Activated CD4-positive, alpha-beta T cell treated with anti-CD3 and anti-CD28 coated beads, Interleukin-2, amount 10 ng/mL, durations not matched to agents 7 days and 5 days (primary cell): ENCODE measurements at places on chromosomes 7 and 10. TPM values are rescaled to one million over a fixed set of nuclear protein-coding genes. Genes with fewer than 3 reads are reported as not detected.

- no peak for DNase-seq
Measured at GRCh38 chr7:135717693-135718092, 10.3 kb downstream of the SLC13A4 start.

ANXA11 gene
- total RNA-seq, result 280 TPM

- no peak for DNase-seq
Measured at GRCh38 chr10:82922755-82923154, 1047.8 kb downstream of the NRG3 start.

GRCh38 chr7:27740449-27741086 lies 606 bp downstream of the TAX1BP1 start:
- peak; percentile 88 for DNase-seq

GRCh38 chr7:24652251-24652939 lies 79.1 kb downstream of the PALS2 start:
- DNase-seq, result no peak

DNA sequence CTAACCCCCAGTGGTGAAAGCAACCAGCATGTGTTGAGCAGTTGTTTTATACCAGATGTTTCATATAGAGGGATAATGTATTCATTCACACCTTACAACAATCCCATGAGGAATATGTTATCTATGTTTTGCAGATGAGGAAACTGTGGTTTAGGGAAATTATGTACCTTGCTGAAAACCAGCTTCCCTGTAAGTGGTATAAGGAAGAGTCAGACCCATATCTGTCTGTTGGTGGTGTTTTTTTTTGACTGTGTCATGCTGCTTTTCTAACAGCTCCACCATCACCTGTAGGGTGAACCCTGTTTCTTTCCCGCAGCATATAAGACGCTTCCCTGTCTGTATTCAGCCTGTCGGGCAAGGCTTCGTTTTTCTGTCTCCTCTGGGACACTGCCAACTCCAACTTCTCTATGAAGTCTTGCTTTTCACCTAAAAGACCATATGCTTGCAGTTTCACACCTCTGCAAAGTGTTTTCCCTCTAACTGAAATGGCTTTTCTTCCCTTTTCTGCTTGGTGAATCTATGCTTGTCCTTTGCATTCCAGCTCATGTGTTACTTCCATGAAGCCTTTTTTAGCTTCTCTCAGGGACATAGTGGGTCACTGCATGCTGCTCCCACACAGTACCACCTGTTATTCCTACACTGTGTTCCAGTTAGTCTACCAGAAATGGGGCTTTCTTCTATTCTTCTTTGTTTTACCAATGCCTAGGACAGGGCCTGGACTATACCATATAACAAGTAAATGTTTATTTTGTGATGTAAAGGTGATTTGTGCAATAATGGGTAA lies 92.8 kb downstream of the ST7 start:
- no peak for DNase-seq

- DNase-seq, result no peak
Measured at GRCh38 chr10:9992661-9993060, 1025.0 kb upstream of the CELF2 start.

DNA sequence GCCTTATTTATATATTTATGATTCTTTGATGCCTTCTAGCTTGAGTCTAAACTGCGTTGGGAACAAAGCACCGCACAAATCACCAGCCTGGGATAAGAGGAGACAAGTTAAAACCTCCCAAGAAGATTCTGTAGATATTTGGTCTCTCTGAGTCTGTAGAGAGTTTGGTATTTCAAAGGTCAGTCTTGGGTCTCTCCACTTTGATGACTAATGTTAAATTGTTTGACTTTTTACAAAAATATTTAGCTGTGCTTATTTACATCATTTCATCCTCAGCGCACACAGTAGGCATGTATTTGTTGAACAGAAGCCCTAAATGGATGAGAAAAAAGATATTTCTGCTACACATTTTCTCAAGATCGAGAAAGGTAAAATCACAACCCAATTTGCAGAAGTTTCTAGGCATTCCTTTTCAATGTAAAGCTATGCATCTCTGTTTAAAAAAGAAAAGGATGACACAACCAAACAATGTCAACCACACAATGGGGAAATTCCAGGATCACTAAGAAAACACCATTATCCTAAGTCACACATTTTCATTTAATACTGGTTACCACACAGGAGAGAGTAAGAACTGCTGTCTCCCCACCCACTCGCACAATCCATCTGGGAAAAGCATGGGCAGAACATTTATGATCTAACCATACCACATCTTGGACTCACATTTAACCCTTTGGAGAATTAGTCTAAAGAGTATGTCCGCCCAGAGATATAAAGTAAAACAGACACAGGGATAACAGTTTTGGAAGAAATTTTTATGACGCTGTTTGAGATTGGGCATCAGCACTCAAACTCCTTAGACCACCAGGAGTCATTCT lies 4.4 kb downstream of the CDK6 start:
- no peak for DNase-seq

DNA sequence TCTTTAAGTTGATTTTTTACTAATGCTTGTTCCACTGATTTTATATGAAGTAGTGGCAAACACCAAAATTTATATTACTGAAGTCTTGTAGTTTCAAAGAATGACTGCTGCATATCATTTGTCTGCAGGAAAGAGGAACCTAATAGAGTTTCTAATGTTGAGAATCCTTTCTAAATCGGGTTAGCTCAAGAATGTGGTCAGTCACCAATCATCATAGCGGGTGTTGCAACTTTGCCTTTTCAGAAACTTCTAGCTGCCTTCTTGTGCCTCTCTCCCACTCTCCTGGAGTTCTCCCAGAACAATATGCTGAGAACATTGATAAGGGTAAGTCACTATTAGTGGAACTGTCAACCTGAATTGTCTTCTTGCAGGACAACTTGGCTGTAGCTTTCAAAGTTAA lies 524.8 kb upstream of the SORCS1 start:
- DNase-seq, result no peak

DNA sequence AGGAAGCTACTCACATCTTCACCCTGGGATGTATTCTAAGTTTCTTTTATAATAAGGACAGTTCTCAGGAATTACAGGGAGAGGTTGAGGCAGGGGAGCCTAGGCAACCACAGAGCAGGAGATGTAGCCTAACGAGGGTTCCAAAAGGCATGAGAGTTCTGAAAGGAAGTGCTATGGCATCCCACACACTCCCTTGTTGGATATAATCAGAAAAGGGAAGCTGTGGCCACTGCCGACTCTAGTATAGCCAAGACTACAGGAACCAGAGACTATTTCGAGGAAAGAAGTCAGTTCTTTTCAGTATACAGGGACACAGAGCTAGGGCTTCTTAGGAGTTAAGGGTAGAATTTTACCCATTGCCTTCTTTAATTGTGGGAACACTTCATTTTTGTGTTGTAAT lies 11.0 kb downstream of the PRR15 start:
- no peak for DNase-seq

- peak; percentile 15 for DNase-seq
Measured at GRCh38 chr10:12509016-12509793, 159.9 kb downstream of the CAMK1D start.

GRCh38 chr7:101856473-101857357 lies 39.3 kb downstream of the CUX1 start:
- DNase-seq, result peak; percentile 83

NPTX2 gene
- not detected for total RNA-seq

DNA sequence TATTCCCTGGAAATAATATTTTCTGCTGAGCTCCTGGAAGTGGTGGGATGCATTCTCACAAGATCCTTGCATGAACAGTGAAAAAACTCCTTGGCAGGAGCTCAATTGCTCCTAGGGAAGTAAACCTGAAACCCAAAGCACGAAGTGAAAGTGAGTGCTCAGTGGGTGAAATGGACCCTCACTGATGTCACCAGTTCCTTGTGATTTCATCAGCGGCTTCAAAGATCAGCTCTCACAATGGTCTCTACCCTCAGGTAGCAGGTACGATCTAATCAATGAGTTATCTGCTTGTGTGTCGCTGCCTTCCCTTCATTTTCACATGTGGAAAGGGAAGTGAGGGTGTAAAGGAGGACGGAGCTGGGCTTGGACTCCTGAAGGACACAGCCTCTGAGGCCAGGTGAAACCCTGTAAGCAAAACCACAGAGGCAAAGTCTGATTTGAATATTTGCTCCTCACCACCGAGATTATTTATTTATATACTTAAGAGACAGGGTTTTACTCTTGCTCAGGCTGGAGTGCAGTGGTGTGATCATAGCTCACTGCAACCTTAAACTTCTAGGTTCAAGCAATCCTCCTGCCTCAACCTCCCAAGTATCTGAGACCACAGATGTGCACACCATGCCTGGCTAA lies 255.4 kb upstream of the LYZL1 start:
- DNase-seq, result no peak

DNA sequence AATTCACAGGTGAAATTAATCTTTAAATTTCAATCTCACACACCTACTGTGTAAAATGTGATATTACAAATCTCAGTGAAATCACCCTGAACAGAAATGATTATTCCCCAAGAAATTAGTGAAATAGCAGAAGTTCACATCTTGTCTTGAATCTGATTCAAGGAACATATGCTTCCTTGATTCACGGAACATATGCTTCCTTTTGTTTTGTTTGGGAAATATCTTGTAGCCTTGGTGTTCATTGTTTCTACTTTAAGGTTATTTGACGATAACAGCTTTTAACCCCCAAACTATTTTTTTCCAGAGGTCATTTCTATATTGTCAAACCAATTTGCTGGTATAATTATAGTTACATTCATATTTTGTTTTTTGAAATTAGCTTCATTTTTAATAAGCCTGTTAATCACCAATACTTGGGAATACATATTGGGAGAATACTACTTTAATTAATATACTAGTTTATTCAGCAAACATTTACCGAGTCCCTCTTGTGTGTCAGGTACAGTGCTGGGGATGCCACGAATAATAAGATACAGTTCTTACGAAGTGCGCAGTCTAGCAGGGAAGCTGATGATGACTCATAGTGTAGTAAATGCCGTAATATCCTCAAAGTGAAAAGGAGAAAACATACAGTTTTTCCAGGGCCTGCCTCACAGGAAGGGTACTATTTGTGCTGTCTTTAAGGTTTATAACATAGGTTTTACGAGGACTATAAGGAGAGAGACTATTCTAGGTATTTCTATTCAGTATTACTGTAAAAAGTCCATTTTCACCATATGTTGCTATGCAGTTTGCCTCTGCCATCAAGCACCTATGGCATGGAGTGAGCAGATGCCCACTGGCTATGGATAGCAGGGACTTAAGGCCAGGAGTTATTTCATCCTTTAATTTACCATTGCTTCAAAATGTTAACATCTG lies 32.5 kb downstream of the PRKAR2B start:
- DNase-seq, result no peak

DNA sequence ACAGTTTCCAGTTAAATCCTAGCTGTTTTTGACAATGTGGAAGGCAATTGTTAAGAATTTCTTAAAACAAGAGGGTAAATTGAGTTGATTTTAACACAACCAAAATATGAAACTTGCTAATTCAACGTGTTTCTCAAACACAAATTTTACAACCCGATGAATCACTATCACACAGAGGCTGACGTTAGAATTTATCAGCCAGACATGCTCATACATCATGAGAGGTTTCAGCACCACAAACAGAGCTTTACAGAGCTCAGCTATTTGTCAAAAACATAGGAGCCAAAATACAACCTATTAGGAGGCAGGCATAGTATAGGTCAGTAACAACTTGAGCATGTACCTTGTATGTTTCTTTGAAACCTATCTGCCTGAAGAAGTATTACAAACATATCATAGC lies 36.1 kb downstream of the LRRN3 start:
- no peak for DNase-seq

PNLIPRP2 gene
- total RNA-seq, result not detected

DNA sequence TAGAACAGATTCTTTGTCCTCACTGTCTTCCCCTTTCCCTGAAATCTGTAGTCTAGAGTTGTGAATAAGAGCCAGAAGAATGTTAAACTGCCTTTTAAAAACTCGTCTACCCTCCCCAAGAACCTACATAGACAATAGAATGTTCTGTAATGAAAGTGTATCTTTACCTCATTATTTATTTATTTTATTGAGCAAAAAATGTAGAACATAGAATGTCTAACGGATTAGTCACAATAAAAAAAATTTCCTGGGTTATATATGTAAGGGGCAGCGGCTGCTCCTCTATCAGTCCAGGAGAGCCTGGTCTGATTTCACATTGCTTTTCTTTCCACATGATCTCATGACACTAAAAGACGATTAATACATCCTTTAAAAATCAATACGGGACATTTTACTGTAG lies 135.7 kb downstream of the SDK1 start:
- DNase-seq, result no peak

GFRA1 gene
- total RNA-seq, result not detected

DNA sequence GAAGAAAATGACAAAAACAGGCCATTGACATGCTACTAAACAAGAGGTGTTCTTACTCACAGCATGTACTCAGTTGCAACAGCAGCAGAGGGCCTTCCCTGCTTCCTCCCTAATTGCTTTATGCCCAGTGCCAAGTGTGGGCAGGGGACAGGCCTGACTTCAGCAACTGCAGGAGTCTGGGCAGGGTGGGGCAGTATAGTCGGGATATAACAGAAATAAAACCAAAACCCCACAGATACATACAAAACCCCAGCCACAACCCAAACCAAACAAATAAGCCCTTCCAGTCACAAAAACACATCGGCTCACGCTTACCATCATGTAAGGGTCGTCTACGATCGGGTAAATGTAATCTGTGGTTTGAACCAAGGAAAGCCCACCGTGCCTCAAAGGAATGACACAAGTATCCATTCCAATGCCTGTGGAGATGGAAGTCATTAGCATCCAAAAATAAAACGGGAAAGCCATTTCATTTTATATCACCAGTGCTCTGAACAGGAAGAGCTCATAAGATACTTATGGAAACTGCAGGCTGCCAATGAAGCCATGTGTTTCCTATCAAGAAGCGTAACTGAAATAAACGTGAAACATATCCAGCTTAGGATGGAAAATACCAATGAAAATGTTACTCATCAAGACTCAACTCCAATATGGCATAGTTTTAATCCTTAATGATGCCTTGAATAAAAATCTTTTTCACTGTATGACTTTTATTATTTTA lies 9.5 kb downstream of the SEPHS1 start:
- no peak for DNase-seq

GRCh38 chr10:6390213-6390845 lies 187.6 kb downstream of the PFKFB3 start:
- DNase-seq, result no peak

OR2A12 gene
- total RNA-seq, result not detected

DNA sequence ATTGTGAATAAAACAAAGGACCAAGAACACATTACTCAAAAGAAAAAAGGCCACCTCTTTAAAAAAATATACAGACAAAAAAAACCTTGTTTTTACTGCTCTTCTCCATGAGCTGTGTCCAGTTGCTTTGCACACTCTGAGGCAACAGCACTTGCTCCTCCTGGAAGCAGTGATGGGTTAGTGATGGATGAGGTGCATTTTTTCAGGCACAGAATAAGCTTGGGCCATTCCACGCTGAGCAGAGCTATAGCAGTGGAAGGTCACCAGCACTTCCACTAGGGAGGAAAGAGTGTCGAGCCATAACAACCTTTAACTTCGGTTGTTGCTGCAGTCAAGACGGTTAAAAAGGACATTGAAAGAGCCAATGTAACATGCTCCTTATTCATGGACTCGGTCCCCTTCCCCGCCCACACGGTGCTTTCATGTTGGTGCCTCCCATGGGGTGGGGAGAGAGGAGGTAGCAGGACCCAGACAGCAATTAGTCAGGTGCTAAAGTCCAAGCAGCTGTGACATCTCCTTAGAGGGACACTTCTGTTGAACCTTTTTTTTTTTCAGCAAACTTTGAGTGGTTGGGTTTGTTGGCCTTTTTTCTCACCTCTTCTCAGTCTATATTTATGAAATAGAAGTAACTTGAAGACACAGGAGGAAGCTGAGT lies 136.5 kb upstream of the ADARB2 start:
- DNase-seq, result no peak
